H1 (cell line): ENCODE measurements at places on chromosomes 3 and 15. TPM values are rescaled to one million over a fixed set of nuclear protein-coding genes. Genes with fewer than 3 reads are reported as not detected.

DNA sequence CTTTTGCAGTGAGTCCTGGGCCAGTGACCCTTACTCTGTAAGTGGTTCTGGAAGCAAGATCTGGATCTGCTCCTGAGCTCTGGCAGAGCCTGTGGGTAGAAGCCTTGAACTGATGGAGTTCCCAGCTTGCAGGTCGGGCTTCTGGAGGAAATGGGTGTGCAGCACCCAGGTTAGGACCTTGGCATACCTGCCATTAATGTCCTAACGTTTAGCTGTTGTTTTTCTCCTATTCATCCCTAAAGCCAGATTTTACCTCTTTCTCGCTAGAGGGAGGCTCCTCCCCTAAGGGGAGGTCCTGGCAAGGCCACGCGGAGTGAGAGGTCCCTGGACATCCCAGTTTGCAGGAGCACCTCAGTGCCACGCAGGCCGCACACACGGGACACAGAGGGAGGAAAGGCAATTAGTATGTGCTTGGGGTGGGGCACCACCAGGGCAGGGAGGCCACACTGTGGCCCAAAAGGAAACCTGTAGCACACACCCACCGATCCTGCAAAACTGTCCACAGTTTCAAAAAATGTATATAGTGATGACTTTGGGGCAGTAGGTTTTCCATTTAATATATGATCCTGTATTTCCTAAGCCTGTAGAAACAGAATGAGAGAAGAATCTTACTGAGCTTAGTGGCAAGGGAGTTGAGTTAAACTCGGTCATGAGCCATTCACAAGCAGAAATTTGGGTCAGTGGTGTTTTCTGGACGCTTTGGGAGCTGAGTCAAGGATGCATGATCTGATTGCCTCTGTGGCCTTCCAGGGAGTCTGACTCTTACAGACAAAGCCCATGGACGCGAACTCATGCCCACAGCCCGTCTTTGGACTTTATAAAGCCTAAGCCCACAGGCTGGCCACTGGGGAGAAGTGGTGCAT, 148.7 kb downstream of the LRRK1 start:
- H3K27me3 ChIP-seq: no peaks in the 10 kb centered on the region
- H3K36me3 ChIP-seq: no peaks in the 10 kb centered on the region
- H3K4me3 ChIP-seq: no peak overlapping the region
- peaks cover 54% of the 10 kb centered on the region for H3K4me1 ChIP-seq
- DNase-seq: no peak

- no peaks in the 10 kb centered on the region for H3K36me3 ChIP-seq
- H3K27me3 ChIP-seq: no peaks in the 10 kb centered on the region
- no peaks in the 10 kb centered on the region for H3K4me1 ChIP-seq
- H3K4me3 ChIP-seq: no peak overlapping the region
Observed at GRCh38 chr3:197093871-197094270, 64.3 kb upstream of the MELTF start.

The PCOLCE2 gene
- total RNA-seq: 11.6 and 12.6 TPM in 2 replicates

The HRH1 gene
- not detected in 2 replicates for total RNA-seq

The SPINK8 gene
- total RNA-seq: not detected in 2 replicates

The TNFAIP8L3 gene
- total RNA-seq: 0.27 and 0.67 TPM in 2 replicates

The ALPK3 gene
- total RNA-seq: 16.0 and 19.2 TPM in 2 replicates

The CLRN1 gene
- 0.35 and 0.59 TPM in 2 replicates for total RNA-seq
